Fibroblast of pulmonary artery (primary cell): ENCODE measurements at places on chromosomes 5 and 9.
A peak's percentile ranks its signal among the peaks of the same experiment; 100 is the strongest.

GRCh38 chr9:81716409-81716808, 27.1 kb upstream of the TLE1 start:
- peak; percentile 6 for DNase-seq

- no peak for DNase-seq
Measured at GRCh38 chr5:36730537-36731216, 124.3 kb downstream of the SLC1A3 start.

GRCh38 chr5:53645078-53645477, 84.6 kb downstream of the NDUFS4 start:
- DNase-seq = no peak

DNA sequence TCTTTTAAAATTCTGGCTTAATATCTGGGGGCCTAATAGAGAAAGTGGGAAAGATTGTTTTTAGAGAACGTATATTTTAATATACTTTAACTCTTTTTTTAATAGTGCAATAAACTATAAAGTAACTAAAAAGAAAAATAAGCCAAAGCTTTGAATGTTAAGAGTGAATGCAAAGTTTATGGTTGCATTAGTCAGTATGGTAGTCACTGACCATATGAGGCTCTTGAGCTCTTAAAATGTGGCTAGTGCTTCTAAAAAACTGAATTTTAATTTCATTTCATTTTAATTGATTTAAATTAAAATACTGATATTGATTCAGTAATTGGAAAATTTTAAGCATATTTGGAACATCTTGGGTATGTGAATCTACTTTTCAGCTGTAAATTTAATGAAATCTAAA, 310.7 kb downstream of the PJA2 start:
- no peak for DNase-seq

GRCh38 chr5:120375248-120375647, 88.9 kb upstream of the PRR16 start:
- DNase-seq = no peak

- peak; percentile 66 for DNase-seq
Measured at GRCh38 chr5:10456583-10457420, 15.1 kb downstream of the ROPN1L start.

DNA sequence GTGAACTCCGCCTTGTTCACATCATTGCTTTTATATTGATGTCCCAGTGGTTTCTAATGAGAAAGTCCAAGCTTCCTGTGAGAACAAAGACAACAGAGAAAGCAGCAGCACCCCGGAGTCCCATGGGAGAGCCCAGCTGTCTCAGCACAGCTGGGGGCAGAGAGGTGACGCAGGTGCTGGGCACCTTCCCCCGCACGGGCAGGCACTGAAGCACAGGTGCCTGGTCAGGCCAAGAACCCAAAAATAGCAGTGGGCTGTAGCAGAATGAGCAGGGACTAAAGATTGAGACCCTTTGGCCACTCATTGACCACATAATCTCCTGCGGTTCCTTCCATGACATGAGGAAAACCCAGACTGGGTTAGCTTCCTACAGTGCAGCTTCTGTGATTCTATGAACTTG, 18.8 kb downstream of the SRD5A1 start:
- DNase-seq = no peak

- DNase-seq = no peak
Measured at GRCh38 chr9:127554966-127555839, 56.9 kb upstream of the STXBP1 start.

DNA sequence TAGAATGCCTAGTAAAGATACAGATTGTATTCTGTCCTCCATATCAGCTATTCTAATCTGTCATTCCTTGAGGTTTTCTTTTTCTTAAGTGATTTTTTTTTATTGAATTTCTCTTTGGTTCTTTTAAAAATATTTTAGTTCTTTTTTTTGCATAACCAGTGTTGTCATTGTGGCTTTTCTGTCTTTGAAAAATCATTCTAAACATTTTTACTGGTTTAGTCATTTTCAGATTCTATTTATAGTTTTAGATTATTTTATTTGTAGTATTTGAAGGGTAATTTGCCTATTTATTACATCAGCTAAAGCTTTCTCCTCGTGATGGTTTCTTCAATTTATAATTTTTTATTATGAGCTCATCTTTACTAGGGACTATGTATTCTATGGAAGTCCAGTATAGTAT, 78.1 kb downstream of the NDUFAF2 start:
- peak; percentile 54 for DNase-seq

DNA sequence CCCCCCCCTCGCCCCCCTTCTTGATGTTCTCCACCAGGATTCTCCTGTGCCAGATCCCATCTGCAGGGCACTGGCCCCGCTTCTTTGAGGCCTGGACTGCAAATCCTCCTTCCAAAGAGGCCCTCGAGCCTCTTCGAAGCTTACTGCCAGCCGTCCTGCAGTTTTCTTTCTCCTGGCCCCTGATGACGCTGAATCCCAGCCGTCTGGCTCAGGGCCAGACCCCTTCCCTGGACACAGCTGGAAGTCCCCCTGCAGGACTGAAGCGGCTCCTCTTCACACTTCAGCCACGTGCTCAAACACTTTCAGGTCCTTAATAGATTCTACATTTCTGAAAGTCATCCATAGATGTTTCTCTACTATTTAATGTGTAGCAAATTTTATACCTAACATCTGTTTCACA, 121.5 kb downstream of the EHMT1 start:
- peak; percentile 70 for DNase-seq

DNA sequence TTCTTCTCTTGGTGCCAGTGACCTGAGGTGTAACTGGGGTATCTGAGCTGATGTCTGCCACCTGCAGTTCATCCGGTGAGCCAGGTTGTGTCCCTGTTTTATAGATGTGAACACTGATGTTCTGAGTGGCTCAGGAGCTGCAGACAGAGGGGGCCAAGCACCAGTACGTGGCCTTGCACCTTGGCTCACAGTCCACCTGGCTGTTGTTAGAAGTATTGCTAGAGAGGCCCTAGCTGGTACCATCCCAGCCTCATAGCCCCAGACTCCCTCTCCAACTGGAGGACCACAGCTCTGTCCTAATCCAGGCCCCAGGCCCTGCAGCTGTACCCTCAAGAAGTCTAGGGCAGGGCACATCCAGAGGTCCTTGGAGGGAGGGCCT, 16.2 kb downstream of the PHF2 start:
- no peak for DNase-seq

GRCh38 chr9:96085491-96086143, 210.1 kb downstream of the ERCC6L2 start:
- no peak for DNase-seq

GRCh38 chr5:116953251-116953930, 378.8 kb upstream of the SEMA6A start:
- DNase-seq = no peak

DNA sequence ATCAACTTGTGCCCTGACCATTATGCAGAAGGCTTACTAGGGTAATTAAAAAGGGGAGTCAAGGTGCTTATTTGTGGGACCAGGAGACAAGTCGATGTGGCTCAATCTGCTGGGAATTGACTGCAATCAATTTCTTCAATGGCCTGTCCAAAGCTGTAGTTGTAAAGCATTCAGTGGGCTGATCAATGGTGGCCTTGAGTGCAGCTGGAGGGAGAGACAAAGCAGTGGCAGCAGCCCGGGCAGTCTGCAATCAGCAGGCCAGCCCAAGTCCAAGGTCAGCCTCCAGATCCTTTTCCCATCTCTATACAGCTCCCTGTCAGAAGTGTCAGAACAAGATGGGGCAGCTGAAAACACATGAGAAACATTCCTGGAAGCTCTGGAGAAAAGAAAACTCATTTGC, 51.0 kb upstream of the BRINP1 start:
- no peak for DNase-seq

- no peak for DNase-seq
Measured at GRCh38 chr9:129709438-129710168, 43.2 kb downstream of the PTGES start.

GRCh38 chr9:96350866-96351265, 32.6 kb downstream of the SLC35D2 start:
- DNase-seq = no peak

DNA sequence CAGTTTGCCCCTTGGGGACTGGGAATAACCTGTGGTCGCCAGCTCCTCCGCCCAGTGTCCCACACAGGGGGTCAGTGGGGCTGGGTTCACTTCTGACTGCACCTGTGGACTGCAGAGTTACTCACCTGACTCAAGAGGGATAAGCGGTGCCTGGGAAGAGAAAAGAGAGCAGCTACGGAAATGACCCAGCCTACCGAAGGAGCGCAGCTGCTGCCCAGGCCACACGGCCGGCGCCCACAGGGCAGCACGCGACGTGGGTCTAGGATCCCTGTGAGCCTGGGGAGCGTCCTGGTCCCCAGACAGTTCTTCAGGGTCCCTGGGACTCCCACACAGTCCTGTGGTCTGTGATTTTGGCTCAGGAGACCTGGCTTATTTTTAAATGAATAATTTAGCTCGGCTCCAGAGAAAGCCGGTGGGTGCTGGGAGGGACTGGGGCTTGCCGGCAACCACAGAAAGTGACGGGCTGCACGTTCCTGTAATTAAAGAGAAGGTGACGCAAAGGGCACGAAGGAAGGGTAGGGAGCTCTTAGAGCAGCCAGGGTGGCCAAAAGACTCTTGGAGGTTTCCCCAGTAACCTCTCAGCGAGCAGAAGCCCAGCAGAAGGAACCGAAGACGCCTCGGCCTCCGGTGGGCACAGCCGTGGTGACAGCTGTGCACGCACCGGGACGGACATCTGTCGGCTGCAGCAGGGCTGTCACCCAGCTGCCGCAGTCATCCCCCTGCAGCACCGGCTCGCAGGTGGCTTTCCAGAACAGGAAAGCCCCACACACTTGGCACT, 97.5 kb upstream of the FCN2 start:
- no peak for DNase-seq

GRCh38 chr5:136613230-136613629, 247.9 kb upstream of the TRPC7 start:
- no peak for DNase-seq

GRCh38 chr9:131405858-131406537, 12.1 kb downstream of the PRRC2B start:
- DNase-seq = no peak

DNA sequence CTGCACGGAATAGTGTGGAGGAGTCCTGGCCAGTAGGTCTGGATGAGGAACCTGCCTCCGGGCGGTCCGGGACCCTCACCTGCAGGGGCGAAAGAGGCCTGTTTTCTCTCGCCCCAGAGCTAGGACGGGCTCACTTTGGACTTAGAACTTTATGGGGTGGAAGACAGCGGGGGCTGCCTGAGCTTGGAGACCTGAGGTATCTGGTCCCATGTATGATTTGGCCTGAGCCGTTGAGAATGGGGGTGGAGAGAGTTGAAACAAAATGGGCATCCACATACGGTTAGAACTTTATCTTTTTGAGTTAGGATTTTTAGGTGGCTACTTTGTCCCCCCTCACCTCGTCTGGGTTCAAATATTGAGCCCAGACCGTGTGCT, 681 bp upstream of the ETF1 start:
- no peak for DNase-seq

DNA sequence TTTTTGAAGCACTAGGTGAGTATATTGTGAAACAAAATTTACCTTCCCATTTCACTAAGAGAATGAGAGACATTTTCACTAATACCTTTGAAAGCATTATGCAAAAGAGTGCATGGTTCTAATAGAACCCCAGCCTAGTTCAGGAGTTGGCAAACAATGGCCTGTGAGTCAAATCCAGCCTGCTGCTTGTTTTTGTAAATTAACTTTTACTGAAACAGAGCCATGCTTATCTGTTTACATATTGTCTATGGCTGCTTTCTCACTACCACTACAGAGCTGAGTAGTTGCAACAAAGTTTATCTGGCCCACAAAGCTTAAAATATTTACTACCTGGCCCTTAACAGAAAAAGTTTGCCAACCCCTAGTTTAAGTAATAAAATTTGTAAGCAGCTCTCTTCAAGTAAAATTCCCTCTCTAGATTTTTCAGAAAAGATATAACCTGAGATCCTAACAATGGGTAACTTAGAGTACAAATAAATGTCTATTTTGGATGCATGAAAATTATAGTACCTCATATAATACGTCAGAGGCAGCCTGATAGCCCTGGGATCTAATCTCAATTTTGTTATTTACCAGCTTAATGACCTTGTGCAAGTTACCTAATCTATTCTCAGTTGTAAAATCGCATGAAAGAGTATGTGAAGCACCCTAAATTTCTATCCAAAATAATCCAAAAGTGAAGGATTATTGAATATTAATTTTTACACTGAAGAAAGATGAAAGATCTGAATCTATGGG, 50.7 kb upstream of the ARL15 start:
- DNase-seq = no peak

GRCh38 chr9:22424616-22425015, 22.0 kb upstream of the DMRTA1 start:
- DNase-seq = no peak

- peak; percentile 12 for DNase-seq
Measured at GRCh38 chr9:20823051-20823450, 139.0 kb downstream of the FOCAD start.

DNA sequence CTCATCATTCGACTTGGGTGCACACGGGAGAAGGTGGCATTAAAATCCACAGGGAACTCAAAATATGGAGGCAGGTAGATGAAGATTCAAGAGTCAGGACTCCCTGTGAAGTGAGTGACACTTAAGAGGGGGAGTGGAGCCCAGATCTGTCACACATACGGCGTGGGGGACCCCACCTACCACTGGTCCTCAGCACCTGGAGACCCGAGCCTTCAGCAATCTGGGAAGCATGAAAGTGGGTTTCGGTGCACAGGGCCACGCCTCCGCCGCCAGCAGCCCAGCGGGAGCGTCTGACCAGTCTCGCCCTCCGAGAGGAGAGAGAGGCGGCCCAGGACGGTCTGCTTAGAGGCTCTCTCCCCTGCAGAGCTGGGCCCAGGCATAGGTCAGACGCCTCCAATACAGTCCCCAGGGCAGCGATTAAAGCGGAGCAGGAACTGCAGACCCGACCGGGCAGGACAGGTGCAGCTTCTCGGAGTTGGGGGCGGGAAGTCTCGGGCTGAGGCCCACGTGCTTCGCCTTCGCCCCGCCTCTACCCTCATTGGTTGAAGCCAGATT, 639 bp upstream of the SLC2A8 start:
- DNase-seq = no peak

DNA sequence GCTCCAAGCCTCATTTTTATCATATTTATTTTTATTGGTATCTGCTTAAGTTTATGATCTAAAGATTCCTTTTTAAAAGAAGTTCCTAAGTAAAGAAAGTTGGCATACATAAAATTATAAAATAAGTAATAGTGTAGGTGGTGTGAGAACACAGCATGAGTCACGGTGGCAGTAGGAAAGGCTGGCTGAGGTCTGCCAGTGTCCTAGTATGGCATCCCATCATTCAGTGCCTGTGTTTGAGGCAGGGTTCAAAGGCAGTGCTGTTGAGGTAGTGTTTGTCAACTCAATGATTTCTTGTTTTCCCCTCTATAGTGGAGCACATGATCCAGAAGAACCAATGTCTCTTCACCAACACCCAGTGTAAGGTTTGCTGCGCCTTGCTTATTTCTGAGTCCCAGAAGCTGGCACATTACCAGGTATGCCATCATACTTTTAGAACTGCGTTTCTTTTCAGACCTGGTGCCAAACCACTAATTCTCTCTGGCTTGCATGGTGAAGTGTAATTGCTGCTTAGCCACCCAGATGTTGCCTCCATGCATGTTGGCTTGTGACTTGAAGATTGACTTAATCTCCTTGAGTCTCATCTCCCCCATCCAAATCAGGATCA, 18.4 kb downstream of the ZNF346 start:
- DNase-seq = peak; percentile 27

GRCh38 chr5:126937771-126938170, 92.6 kb downstream of the MARCHF3 start:
- DNase-seq = peak; percentile 80
